ENCODE measurements at places on chromosomes 1 and 21.
A peak's percentile ranks its signal among the peaks of the same experiment; 100 is the strongest.

DNA sequence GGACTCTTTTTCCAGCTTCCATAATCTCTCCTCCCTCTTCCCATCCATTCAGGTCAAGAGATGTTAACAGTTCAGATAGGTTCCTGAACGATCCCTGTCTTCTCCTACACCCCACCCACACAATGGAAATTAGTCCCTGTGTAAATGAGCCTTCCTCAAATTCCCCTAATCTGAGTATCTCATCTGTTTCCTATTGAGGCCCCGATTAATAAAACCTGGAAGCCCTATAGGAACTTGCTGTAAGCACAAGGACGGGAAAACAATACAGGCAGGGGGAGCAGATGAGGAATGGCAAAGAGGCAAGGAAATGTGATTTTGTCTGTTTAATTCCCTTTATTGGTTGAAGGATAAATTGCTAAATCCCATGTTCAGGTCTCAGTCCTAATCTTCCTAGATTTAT, 7.1 kb upstream of the GPX7 start:
- H3K27me3 ChIP-seq = no peaks in the 10 kb centered on the region
- no peak overlapping the region for H3K4me3 ChIP-seq
- H3K36me3 ChIP-seq = no peaks in the 10 kb centered on the region
- H3K4me1 ChIP-seq = peaks cover 1% of the 10 kb centered on the region

DNA sequence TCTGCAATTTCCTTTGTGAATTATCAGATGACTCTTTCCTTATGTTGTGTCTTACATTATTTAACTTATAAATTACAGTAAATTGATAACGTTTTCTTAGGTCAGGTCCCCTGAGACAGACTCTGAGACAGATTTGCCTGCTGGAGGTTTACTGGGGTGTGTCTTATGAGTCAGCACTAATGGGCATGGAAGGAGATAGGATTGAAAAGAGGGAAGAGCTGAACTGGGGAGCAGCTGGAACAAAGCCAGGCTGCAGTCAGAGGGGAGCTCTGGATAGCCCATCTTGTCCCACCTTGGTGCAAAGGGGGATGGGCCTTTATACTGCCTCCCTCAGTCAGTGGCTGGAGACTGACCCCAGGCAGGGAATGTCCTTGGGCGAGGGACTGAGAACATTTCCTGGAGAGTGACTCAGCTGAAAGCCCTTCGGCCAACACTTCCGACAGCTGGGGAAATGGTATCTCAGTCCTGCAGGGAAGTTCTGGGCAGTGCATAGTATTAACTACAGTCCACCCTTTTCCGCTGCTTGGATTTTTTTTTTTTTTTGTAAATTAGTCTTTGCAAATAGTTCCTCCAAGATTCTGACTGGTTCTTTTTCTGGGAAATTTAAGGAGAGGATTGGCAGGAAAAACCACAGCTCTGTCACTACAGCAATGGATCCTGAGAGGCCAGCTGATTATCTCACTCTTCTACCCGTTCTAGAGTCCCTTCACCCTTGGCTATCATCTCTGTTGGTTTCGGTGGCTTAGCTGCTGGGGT, 39.1 kb upstream of the CDC42BPA start:
- DNase-seq = peak; percentile 43
- H3K36me3 ChIP-seq = no peaks in the 10 kb centered on the region
- H3K4me1 ChIP-seq = no peaks in the 10 kb centered on the region
- H3K4me3 ChIP-seq = no peak overlapping the region

DNA sequence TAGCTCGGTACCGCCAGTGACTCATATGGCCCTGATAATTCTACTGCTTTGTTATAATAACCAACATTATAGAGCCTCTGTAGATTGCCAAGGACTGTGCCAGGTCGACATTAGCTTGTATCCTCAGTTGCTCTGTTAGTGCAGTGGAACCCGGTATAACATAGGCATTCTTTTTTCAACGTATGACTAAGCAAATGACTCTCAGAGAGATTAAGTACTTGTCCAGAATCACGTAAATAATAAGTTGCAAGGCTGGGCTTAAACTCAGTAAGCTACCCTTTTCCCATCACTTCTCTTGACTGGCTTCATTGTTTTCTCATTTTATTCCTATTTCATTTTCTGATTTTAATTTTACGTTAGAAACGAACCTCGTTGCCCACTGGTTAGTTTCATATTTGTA, 85.1 kb downstream of the UBE4B start:
- H3K27me3 ChIP-seq = no peaks in the 10 kb centered on the region
- H3K27ac ChIP-seq = no peak overlapping the region
- H3K36me3 ChIP-seq = peaks cover 29% of the 10 kb centered on the region
- no peak overlapping the region for H3K4me3 ChIP-seq
- H3K4me1 ChIP-seq = no peaks in the 10 kb centered on the region

- DNase-seq = peak; percentile 90
- H3K4me3 ChIP-seq = no peak overlapping the region
Observed at GRCh38 chr1:223137455-223138085, 5.5 kb downstream of the TLR5 start.

GRCh38 chr1:78436961-78437360, 53.8 kb upstream of the PTGFR start:
- H3K4me3 ChIP-seq = no peak overlapping the region
- no peak overlapping the region for H3K27ac ChIP-seq
- DNase-seq = no peak
- no peaks in the 10 kb centered on the region for H3K36me3 ChIP-seq

GRCh38 chr1:205935869-205936268, 7.4 kb downstream of the SLC26A9 start:
- DNase-seq = no peak
- no peaks in the 10 kb centered on the region for H3K27me3 ChIP-seq
- no peaks in the 10 kb centered on the region for H3K36me3 ChIP-seq

- H3K36me3 ChIP-seq = no peaks in the 10 kb centered on the region
- H3K27ac ChIP-seq = peak overlapping the region; percentile 87
Observed at GRCh38 chr1:204084247-204084772, 11.4 kb downstream of the SOX13 start.

GRCh38 chr1:184193451-184193850, 141.9 kb downstream of the TSEN15 start:
- no peaks in the 10 kb centered on the region for H3K36me3 ChIP-seq
- H3K27me3 ChIP-seq = no peaks in the 10 kb centered on the region
- DNase-seq = peak; percentile 38

- no peak overlapping the region for H3K4me3 ChIP-seq
- H3K4me1 ChIP-seq = no peaks in the 10 kb centered on the region
- no peaks in the 10 kb centered on the region for H3K36me3 ChIP-seq
- H3K27me3 ChIP-seq = no peaks in the 10 kb centered on the region
Observed at GRCh38 chr1:93995837-93996536, 86.8 kb upstream of the GCLM start.

DNA sequence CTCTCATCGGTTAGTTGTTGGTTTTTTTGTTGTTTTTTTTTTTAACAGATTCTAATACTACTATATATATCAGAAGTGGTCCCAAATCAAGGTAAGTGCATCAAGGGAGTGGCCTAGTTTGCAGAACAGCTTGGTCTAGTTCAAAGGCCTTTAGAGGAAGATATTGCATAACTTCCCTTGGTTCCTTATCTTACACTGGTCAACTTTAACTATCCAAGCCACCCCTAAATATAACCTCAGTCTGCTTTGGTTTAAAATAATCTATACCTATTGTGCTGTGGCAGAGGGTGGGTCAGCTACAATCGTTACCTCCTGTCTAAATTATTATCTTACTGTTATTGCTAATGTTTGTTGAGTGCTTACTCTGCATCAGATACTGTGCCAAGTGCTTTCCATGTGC, 6.9 kb downstream of the S100A12 start:
- DNase-seq = no peak
- no peak overlapping the region for H3K4me3 ChIP-seq
- no peaks in the 10 kb centered on the region for H3K36me3 ChIP-seq
- peaks cover 14% of the 10 kb centered on the region for H3K4me1 ChIP-seq
- H3K27me3 ChIP-seq = no peaks in the 10 kb centered on the region

- no peak for DNase-seq
- H3K27ac ChIP-seq = no peak overlapping the region
- H3K27me3 ChIP-seq = no peaks in the 10 kb centered on the region
Observed at GRCh38 chr1:187891993-187892682, 1063.4 kb downstream of the PLA2G4A start.
